ENCODE measurements at places on chromosomes 16 and 17. TPM values are rescaled to one million over a fixed set of nuclear protein-coding genes. Genes with fewer than 3 reads are reported as not detected.

DNA sequence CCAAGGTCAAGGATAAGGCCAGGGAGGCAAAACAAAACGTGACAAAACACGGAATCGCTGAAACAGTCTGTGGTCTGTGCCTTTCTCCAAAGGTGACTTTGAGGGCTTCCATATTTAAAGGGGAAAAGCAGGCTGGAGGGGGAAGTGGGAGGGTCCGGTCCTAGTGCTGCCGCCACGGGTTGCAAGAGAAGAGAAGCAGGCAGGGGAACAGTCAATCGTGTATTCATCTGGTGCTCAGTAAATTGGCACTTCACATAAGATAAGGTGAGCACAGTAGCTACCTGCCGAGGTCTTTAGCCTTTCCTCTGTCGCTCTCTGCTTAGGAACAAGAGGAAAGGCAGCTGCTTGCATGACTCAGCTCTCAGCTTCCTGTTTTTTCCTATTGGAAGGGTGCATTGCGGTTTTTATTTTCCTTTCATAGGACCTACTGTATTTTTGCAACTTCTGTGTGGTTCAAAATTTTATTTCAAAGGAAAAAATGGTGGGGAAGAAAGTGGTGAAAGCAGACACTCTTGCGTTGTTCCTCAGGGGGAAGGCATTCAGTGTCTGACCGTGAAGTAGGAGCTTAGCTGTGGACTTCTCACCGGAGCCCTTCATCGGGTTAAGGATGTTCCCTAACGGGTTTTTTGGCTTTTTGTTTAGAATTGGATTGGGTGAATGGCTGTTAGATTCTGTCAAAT is 7.1 kb upstream of the LGALS3BP start:
- H3K36me3 ChIP-seq, result peaks cover 14% of the 10 kb centered on the region
- no peaks in the 10 kb centered on the region for H3K27me3 ChIP-seq
- peak overlapping the region; percentile 72 for H3K27ac ChIP-seq
- peak overlapping the region; percentile 31 for H3K4me3 ChIP-seq
- no peak for DNase-seq
- H3K4me1 ChIP-seq, result peaks cover 15% of the 10 kb centered on the region

- peak; percentile 73 for DNase-seq
- peak overlapping the region; percentile 50 for H3K27ac ChIP-seq
- no peak overlapping the region for H3K4me3 ChIP-seq
- H3K4me1 ChIP-seq, result peaks cover 24% of the 10 kb centered on the region
- H3K36me3 ChIP-seq, result peaks cover 7% of the 10 kb centered on the region
These were observed 587 bp upstream of the CDK5R1 start for GRCh38 chr17:32486111-32486700.

- no peaks in the 10 kb centered on the region for H3K36me3 ChIP-seq
- no peak for DNase-seq
- H3K4me3 ChIP-seq, result no peak overlapping the region
- H3K27me3 ChIP-seq, result no peaks in the 10 kb centered on the region
- no peak overlapping the region for H3K27ac ChIP-seq
These were observed 440.1 kb downstream of the RBFOX1 start for GRCh38 chr16:7772722-7773121.

Gene GNGT2
- 0.68 TPM for total RNA-seq

GRCh38 chr16:88380099-88380498 is 2.7 kb upstream of the ZNF469 start:
- H3K27ac ChIP-seq, result no peak overlapping the region
- no peak overlapping the region for H3K4me3 ChIP-seq
- H3K36me3 ChIP-seq, result no peaks in the 10 kb centered on the region
- peaks cover 8% of the 10 kb centered on the region for H3K4me1 ChIP-seq
- DNase-seq, result no peak
- H3K27me3 ChIP-seq, result peaks cover 33% of the 10 kb centered on the region

DNA sequence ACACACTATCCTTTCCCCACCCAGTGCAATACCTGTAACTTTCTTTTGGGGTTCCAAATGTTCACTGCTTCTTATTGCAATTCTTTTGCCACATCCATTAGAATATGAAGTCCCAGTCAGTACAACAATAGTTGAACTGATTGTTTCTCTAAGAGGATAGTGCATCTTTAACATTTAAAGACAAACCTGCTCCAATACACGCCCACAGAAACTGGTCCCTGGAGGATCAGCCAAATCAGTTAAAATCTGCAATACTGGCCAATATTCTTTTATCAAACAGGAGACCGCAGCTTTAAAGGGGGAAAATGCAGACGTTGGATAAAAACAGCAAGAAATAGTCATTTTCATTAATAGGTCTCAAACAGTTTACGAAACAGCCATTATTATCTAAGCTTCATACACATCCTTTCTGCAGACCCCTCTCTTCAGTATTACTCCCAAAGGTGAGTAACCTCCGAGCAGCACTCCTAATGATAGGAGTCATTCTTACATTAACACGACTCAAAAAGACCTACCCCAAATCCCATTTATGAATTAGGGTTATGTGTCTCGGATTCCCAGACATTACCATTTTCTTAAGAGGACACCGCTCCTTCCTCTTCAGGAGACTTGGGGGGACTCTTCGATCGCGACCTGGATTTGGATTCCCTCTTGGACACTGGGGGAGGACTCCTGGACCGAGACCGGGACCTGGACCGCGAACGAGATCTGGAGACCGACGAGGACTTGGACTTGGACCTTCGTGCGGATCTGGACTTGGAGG is 1.4 kb downstream of the SRSF2 start:
- H3K36me3 ChIP-seq, result no peaks in the 10 kb centered on the region
- no peak for DNase-seq
- H3K27ac ChIP-seq, result peak overlapping the region; percentile 100
- no peaks in the 10 kb centered on the region for H3K27me3 ChIP-seq

GRCh38 chr17:45780921-45781320 is 3.2 kb upstream of the CRHR1 start:
- no peak overlapping the region for H3K4me3 ChIP-seq
- H3K27ac ChIP-seq, result no peak overlapping the region
- no peaks in the 10 kb centered on the region for H3K36me3 ChIP-seq
- DNase-seq, result no peak
- peaks cover 70% of the 10 kb centered on the region for H3K27me3 ChIP-seq

- H3K36me3 ChIP-seq, result no peaks in the 10 kb centered on the region
- no peaks in the 10 kb centered on the region for H3K4me1 ChIP-seq
- H3K27me3 ChIP-seq, result no peaks in the 10 kb centered on the region
- H3K4me3 ChIP-seq, result no peak overlapping the region
These were observed 114.9 kb downstream of the TRIM37 start for GRCh38 chr17:58991718-58992331.

DNA sequence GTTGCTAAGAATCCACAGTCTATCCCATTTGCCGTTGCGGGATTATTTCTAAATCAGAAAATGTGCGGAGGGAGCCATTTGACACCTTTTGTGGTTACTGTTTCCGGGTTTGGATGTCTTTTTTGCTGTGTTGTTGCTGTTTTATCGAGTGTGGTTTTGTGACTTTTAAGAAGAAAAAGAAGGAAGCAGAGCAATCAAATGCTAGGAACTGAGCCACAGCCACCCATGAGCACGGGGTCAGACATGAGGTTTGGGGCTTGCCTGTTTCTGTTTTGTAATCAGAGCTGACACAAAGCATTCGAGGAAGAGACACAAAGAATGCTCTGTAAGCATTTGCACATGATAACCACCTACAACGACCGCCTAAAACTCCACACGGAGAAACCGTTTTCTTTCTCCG is 53.1 kb upstream of the CHMP6 start:
- H3K36me3 ChIP-seq, result no peaks in the 10 kb centered on the region
- no peak overlapping the region for H3K27ac ChIP-seq
- peaks cover 17% of the 10 kb centered on the region for H3K4me1 ChIP-seq
- DNase-seq, result no peak

Gene C1QTNF8
- not detected for total RNA-seq

Gene DLX3
- total RNA-seq, result not detected

Gene SPATA22
- not detected for total RNA-seq

DNA sequence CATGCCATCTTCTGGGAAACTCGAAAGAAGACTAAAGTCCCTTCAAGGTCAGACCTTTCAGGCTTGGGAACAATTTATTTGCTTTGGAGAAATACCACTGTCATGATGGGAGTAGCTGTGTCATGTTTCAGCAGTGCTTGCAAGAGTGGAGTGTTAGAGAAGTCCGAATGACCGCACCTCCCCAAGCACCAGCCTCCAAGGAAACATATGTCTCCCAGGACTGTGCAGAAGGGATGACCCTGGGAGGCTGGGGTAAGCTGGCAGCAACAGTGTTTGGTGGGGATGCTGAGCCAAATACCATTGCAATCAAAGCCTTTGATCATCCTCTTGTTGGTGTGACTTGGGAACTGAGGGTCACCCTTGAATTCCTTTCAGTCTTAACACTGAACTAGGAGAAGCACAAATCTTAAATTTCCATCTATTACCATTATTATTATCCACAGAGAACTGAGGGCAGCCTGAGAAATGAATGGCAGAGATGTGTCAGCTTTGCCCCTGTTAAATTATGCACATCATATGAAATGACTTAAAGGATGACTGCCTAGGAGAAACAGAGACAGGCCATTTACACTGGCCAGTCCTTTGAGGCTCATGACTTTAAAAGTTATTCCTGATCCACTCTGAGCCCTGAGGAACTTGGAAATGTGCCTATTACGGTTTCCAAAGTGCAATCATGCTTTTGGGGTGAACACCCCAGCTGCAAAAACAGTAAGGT is 244.9 kb downstream of the CA10 start:
- DNase-seq, result no peak
- H3K4me1 ChIP-seq, result no peaks in the 10 kb centered on the region
- no peaks in the 10 kb centered on the region for H3K27me3 ChIP-seq
- H3K27ac ChIP-seq, result no peak overlapping the region

GRCh38 chr16:19844945-19845641 is 39.6 kb downstream of the GPRC5B start:
- H3K4me3 ChIP-seq, result no peak overlapping the region
- H3K4me1 ChIP-seq, result no peaks in the 10 kb centered on the region
- H3K27ac ChIP-seq, result no peak overlapping the region
- no peak for DNase-seq

- no peak overlapping the region for H3K4me3 ChIP-seq
- peaks cover 5% of the 10 kb centered on the region for H3K4me1 ChIP-seq
- H3K27ac ChIP-seq, result peak overlapping the region; percentile 73
These were observed 41.8 kb downstream of the STAT3 start for GRCh38 chr17:42346481-42346880.

- no peaks in the 10 kb centered on the region for H3K4me1 ChIP-seq
- H3K27me3 ChIP-seq, result no peaks in the 10 kb centered on the region
- H3K27ac ChIP-seq, result no peak overlapping the region
These were observed 3.9 kb downstream of the VPS35L start for GRCh38 chr16:19559242-19559910.

GRCh38 chr16:22117609-22118008 is 25.3 kb downstream of the VWA3A start:
- H3K4me1 ChIP-seq, result no peaks in the 10 kb centered on the region
- no peaks in the 10 kb centered on the region for H3K27me3 ChIP-seq
- no peak overlapping the region for H3K27ac ChIP-seq
- H3K4me3 ChIP-seq, result no peak overlapping the region
- no peaks in the 10 kb centered on the region for H3K36me3 ChIP-seq

DNA sequence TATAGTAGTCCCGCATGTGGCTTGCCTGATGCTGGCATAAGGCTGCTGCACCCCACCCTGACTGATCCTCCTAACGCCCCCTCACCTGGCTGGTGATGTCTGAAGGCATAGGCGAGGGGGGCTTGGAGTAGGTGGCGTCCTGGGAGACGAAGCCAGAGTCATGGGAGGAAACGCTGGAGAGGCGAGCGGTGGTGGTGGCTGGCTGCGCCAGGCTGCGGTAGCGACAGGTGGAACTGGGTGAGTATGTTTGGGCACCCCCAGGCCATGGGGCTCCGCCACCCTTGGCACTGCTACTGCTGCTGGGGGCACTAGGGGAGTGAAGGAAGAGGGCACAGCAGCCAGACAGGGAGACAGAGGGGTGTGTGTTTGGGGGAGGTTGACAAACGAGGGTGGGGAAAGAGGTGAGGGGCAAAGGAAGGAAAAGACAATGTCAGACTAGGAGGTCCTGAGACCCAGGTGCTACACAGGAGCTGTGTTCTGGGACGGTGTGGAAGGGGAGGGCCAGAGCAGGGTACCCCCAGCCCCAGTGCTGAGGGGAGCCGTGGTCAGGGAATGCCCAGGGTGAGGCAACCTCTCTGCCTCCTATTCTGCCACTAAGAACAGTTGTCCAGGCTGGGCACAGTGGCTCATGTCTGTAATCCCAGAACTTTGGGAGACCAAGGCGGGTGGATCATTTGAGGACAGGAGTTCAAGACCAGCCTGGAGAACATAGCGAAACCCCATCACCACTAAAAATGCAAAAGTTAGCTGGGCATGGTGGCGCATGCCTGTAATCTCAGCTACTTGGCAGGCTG is 11.4 kb downstream of the MTSS2 start:
- peaks cover 7% of the 10 kb centered on the region for H3K4me1 ChIP-seq
- no peak overlapping the region for H3K27ac ChIP-seq
- H3K27me3 ChIP-seq, result no peaks in the 10 kb centered on the region
- no peak for DNase-seq
- H3K36me3 ChIP-seq, result no peaks in the 10 kb centered on the region
- H3K4me3 ChIP-seq, result no peak overlapping the region

DNA sequence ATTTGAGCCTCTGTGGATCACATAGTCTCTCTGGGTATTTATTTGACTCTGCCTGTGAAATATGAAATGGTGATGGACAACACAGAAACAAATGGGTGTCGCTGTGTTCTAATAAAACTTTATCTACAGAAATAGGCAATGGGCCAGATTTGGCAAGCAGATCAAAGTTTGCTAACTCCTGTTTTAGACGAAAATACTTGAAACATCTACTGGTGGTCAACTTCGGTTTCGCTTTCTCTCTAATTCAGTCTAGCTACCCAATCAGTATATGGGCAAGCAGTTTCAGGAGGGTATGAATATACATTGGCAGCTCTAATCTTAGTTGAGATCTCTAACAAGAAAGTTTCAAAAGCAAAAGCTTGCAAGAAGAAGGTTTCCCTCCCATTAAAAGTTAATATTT is 60.1 kb upstream of the DYNLRB2 start:
- H3K36me3 ChIP-seq, result no peaks in the 10 kb centered on the region
- H3K4me1 ChIP-seq, result no peaks in the 10 kb centered on the region
- no peak for DNase-seq
- H3K27me3 ChIP-seq, result no peaks in the 10 kb centered on the region

Gene CHST6
- total RNA-seq, result 1.7 TPM

GRCh38 chr16:84999200-84999599 is 12.1 kb downstream of the ZDHHC7 start:
- H3K27me3 ChIP-seq, result no peaks in the 10 kb centered on the region
- no peaks in the 10 kb centered on the region for H3K36me3 ChIP-seq
- DNase-seq, result no peak
- no peak overlapping the region for H3K4me3 ChIP-seq
- H3K27ac ChIP-seq, result peak overlapping the region; percentile 83

DNA sequence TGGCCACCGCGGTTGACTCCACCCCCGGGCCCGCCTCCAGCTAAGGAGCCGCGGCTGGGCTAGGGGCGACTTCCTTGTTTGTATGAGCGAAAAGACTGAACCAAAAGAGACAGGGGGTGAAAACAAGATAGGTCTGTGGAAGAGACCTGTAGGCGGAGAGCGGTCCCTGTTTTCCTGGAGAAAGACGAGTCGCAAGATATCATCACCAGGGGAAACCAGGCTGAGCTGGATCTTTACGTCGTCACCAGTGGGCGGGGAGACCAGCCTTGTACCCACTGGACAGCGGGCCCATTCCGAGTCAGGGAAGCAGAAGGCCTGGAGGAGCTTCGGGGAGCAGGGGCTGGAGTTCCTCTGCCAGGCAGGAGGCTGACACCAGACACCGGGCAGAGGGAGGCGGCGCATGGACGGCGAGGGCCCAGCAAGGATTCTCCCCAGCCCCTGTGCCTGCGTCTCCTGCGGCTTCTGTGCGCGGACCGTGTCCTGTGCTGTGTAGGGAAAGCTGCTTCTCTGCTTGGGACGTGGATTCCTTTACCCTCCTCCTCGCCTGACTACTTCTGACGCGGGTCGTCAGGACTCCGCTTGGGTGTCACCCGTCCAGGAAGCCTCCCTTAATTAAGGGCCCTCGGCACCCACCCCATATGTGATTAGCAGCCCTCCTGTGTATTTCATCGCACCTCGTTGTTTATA is 10.3 kb upstream of the ARL4D start:
- peak; percentile 94 for DNase-seq
- H3K4me1 ChIP-seq, result peaks cover 6% of the 10 kb centered on the region
- H3K27me3 ChIP-seq, result no peaks in the 10 kb centered on the region
